ENCODE measurements at places on chromosomes 7 and 10.

- no peak for DNase-seq
These were observed 35.6 kb downstream of the VIPR2 start for GRCh38 chr7:159108941-159109652.

DNA sequence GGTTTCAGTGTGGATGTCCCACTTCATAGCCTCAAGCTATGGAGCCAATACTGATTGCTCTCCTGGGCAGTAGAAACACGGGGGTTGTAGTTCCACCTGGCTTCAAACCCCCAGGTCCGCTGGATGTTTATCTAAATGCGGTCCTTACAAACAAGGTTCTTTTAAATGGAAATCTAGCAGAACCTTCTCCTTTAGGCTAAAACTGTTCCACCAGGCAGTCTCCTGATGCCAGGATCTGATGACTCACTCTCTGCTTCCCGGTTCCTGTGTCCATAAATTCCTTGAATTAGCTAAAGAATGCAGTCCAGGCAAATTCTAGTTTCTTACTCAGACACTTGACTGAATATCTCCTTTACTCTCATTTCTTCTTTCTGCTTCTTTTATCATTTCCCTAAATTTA is 108.4 kb upstream of the FAM3C start:
- DNase-seq: no peak

- DNase-seq: no peak
These were observed 139.9 kb downstream of the TNS3 start for GRCh38 chr7:47441796-47442604.

DNA sequence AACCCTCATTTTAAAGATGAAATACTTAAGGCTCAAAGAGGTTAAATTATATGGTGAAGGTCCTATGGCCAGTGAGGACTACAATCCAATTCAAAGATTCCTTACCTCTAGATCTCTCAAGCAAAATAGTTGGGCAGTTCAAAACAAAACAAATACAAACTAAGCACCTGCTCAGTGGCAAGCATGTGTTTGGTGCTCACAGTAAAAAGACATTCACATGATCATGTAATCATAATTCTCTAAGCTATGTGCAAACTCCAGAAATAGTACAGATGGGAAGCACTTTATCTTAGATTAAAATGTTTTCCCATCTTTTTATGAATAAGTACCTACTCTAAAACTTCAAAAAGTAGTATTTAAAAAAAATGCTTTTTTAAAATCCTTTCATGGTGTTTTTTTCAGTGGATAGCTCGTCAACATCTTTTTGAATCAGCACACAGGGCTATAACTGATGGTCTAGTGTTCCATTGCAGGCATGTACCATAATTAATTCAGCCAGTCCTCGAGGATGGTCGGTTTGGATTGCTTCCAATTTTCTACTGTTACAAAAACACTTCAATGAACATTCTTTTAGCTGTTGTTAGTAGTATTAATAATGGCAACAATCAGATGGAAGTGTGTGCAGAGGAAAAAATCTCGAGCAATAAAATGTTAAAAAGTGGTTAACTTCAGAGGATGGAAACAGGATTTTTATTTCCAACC is 58.4 kb downstream of the CHCHD3 start:
- no peak for DNase-seq

DNA sequence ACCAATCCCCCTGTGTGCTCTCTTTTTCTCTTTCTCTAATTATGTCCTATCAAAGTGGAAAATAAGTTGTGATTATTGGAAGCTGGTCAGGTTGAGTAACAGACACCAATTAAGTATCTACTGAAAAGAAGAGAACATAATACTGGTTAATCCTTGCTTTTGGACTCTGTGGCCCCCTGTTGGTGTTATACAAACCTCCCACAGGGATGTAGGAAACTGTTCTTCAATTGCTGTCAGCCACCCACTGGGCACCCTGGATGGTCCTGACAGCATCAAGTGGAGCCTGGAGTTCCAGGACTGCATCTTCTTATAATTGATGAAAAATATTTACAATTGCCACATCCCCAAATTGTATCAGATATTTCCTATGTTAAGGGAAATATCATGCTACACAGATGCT is 939.7 kb downstream of the KCNMA1 start:
- DNase-seq: no peak

DNA sequence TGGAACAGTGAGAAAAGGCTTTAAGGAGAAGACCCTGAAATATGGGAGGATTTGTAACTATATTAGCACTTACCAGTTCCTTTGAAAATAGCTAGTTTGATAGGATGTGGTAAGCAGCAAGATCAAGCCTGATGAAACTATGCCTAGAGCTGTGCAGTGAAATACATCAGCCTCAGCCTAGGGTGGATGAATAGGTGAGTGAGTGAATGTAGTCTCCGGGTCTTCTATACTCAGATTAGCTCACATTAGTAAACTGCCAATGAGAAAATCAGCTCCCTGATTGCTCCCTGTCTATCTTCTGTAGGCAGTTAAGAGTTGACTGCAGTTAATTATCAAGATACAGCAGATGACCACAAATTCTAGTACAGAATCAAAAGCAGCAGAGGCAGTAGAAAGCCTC is 89.6 kb downstream of the ELAPOR2 start:
- no peak for DNase-seq

DNA sequence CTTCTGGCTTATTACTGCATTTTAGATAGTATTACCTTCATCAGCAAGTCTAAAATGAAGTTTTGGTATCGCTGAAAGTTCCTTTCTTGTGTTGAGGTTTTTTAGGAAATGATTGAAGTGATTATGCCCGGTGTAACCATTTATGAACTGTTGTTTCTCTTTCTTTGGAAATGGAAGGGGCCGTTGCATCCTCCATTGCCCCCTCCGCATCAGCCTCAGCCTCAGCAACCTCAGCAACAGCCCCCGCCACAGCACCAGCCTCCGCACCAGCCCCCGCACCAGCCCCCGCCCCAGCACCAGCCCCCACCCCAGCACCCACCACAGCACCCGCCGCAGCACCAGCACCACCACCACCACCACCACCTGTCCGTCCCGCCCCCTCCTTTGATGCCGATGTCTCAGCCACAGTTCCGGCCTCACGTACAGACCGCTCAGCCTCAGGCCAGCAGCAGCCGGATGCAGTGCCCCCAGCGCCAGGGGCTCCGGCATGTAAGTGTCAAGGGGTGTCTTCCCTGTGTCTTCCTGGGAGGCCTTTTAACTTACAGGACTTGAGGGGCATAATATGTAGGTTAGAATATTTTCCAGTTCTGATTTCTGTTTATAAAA is 72.6 kb downstream of the SHH start:
- DNase-seq: peak; percentile 59

- DNase-seq: no peak
These were observed 5.7 kb downstream of the GRID2IP start for GRCh38 chr7:6545398-6546126.

GRCh38 chr10:126538439-126539135 is 131.9 kb downstream of the C10orf90 start:
- DNase-seq: no peak

DNA sequence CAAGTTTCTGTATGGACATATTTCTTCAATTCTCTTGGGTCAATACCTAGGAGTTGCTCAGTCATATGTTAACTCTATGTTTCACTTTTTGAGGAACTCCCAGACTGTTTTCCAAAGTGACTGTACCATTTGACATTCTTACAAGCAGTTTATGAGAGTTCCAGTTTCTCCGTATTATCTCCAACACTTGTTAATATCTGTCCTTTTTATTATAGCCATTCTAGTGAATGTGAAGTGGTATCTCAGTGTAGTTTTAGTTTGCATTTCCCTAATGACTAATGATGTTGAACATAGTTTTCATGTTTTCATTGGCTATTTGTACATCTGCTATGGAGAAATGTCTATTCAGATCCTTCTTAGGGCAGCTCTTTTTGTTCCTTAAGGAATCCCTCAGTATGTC is 531.0 kb upstream of the GALNT17 start:
- DNase-seq: no peak

GRCh38 chr7:155468785-155469148 is 10.8 kb downstream of the EN2 start:
- DNase-seq: no peak

GRCh38 chr10:94630017-94630688 is 53.4 kb upstream of the CYP2C18 start:
- no peak for DNase-seq

GRCh38 chr7:39952374-39952773 is 2.3 kb downstream of the CDK13 start:
- no peak for DNase-seq

- DNase-seq: no peak
These were observed 133.2 kb downstream of the PKD1L1 start for GRCh38 chr7:47814905-47815613.

GRCh38 chr10:23343591-23344240 is 881 bp downstream of the C10orf67 start:
- peak; percentile 75 for DNase-seq

DNA sequence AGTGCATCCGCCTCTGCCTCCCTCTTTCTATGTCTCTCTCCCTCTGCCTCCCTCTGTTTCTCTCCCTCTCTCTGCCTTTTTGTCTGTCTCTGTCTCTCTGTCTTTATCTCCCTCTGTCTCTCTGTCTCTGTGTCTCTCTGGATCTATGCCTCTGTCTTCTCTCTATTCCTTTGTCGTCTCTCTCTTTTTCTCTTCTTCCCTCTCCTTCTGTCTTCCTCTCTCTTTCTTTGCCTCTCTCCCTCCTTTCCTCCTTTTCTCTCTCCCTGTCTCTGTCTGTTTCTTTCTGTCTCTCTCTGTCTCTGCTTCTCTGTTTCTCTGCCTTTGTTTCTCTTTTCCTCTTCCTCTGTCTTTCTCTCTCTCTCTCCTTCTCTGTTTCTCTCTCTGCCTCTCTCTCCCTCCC is 678.8 kb upstream of the NRP1 start:
- no peak for DNase-seq

DNA sequence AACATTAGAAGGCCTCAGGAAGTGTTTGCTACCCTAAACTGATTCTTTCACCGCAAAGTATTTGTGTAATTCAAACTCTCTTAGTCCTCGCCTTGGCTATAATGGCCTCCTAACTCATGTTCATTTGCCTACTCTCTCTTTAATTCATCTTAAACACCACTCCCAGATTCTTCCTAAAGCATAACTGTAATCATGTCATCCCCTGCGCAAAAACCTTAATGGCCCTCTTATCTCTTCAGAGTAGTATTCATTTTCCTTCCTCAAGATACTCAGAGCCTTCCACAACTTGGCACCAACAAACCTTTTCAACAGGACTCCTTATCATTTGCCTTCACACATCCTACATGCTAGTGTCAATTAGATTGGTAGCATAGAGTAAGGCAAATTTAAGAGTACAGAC is 42.9 kb downstream of the CSTF2T start:
- DNase-seq: no peak

DNA sequence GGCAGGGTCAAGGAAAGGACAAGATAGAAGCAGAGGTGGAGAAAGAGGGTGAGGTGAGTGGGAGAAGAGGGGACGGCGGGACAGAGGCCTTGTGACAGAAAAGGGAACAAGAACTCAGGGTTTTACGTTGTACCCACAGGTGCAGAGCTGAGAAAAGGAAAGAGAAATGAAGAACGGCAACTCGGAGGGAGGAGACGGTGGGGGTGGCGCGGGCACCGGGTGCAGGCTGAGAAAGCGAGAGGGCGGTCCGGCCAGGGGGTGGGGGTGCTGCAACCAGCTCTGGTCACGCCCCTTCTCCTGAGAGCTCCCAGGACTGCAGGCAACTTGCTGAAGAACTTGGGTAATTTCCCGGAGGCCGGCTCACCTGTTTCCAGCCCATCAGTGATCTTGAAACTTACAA is 65.3 kb downstream of the CARD11 start:
- DNase-seq: peak; percentile 91

GRCh38 chr10:59332581-59332980 is 29.8 kb downstream of the FAM13C start:
- DNase-seq: no peak

DNA sequence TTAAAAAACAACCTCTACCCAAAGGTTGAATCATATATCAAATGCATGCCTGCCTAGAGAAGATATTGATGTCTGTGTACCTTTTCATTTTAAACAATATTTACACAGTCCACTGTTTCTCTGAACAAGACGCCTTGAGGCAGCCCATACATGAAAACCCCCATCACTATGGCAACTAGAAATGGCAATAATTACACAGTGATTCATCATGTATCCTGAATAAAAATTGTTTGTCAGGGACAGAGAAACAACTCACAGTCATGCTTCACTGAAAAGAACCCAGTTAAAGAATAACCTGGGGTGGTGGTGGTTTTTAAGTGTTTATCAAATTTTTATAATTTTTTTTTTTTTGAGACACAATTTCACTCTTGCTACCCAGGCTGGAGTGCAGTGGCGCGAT is 19.7 kb downstream of the DNAJC12 start:
- no peak for DNase-seq

DNA sequence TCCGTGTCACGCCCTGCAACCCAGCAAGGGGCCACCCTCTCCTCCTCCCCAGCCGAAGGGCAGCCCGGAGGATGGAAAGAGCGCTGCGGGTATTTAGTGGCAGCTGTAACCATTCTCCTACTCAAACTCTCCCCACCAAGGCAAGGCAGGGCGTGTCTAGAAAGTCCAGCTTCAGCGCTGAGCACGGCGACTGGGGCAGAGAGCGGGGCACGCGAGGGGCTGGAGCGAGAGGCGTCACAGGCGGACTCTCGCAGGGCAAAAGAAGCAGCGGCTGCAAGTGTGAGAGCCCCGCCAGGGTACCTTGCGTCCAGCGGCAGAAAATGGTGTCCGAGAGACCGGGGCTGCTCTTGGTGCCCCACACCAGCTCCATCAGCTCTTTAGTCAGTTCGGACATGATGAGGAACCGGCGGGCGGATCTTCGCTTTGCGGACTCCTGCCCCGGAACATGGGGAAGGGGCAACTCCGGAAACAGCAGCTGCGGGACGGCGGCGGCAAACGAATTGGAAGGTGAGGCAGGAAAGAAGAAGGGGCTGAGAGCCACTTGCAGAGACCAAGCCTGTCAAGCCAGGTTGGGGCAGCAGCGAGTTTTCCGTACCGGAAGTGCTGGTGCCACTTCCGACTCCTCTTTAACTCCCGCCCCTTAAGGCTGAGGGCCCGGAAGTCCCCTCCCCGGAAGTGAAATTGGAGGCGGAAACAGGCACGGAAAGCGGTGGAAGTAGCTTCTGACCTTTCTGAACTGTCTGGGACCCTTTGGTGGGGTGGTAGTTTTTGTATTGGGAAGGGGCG is at the start of gene MINDY3:
Gene MINDY3 (minus strand): TSS at position 602 of the 786 bp plus-strand sequence. CDS start 208 bp downstream, at position 394.
- peak; percentile 85 for DNase-seq

DNA sequence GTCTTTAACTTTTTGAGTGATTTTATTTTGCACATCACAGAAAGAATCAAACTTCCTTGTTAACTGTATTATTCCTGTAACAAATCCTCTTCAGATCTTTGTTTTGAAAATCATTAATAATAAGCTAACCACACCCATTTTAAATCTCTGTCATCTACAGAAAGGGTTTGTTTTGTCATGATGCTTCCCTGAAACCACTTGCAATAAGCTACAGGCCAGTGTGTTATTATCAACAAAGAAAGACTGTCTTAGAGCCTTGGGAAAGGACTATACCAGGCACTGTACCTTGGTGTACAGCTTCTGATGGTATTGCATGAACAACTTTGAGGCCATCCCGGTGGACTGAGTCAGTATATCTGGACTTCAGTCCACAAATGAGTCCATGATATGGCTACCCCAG is 145.3 kb upstream of the FAM3C start:
- no peak for DNase-seq

All from stimulated activated CD8-positive, alpha-beta memory T cell treated with anti-CD3 and anti-CD28 coated beads, Interleukin-4, amount 100 ng/mL, for 48 hours (primary cell).